ENCODE measurements at places on chromosomes 12 and 14. TPM values are rescaled to one million over a fixed set of nuclear protein-coding genes. Genes with fewer than 3 reads are reported as not detected.

The SLC25A21 gene
- polyA plus RNA-seq = 0.23 TPM

The RNU4-1 gene
- polyA plus RNA-seq = not detected

The NCOR2 gene
- 67.0 TPM for polyA plus RNA-seq

The KCNA1 gene
- not detected for polyA plus RNA-seq

The TMEM119 gene
- 0.80 TPM for polyA plus RNA-seq

DNA sequence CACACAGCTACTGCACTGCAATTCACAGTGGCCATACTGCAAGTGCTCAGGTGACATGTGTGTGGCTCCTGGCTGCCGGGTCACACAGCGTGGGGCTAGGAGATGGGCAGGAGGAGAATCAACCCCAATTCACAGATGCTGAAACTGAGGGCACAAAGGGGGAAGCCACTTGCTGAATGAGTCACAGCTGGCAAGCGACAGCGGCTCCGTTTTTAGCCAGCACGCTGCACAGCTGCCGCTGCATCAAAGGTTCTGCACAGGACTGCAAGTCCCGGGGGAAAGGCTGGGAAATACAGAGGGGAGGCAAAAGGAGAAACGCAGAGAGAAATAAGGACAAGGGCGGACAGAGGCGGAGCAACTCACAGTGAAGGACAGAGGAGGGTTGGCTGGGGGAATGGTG, 57.9 kb downstream of the KDM2B start:
- H3K27ac ChIP-seq = no peak overlapping the region
- H3K27me3 ChIP-seq = no peaks in the 10 kb centered on the region
- no peaks in the 10 kb centered on the region for H3K4me1 ChIP-seq
- H3K4me3 ChIP-seq = no peak overlapping the region
- DNase-seq = no peak

All from heart left ventricle (tissue), 16 donors.